Astrocyte of the spinal cord (primary cell): ENCODE measurements at places on chromosomes 11 and 22.

- no peak for DNase-seq
Observed at GRCh38 chr11:11843642-11844041, 1.9 kb downstream of the USP47 start.

DNA sequence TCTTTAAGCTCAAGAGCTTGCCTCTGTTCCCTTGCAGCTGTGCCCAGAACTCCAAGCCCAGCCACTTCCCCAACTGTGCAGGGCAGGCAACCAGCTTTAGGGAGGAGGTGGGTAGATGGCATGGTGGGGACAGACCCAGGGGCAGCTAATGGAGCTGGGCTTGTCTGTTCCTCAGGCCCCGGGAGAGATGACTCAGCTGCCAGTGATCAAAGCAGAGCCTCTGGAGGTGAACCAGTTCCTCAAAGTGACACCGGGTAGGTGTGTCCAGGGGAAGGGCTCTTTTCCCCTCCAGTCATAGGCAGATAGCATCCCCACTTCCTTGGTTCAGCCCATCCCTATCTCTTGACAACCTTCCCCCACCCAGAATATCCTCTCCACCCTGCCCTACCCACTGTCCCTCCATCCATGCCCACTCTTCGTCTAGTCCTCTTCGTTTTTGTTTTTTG is 32.4 kb downstream of the CREB3L1 start:
- no peak for DNase-seq

DNA sequence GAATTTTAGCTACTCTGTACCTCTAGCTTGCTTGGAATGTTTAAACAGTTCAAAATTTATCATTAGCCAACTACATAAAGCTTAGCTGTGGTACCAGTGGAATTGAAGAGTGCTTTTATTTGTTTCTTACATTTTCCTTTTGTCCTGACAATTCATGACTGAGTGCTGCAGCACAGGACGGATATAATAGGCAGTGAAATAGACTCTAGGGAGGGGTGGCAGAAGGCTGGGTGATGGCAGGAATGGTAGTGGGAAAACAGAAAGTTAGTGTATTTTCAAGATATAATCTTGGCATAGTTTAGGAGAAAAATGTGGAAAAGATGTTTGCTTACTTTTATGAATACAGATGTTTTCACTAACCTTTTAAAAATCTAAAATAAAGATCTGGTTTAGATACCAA is 31.1 kb upstream of the ARHGAP32 start:
- no peak for DNase-seq

DNA sequence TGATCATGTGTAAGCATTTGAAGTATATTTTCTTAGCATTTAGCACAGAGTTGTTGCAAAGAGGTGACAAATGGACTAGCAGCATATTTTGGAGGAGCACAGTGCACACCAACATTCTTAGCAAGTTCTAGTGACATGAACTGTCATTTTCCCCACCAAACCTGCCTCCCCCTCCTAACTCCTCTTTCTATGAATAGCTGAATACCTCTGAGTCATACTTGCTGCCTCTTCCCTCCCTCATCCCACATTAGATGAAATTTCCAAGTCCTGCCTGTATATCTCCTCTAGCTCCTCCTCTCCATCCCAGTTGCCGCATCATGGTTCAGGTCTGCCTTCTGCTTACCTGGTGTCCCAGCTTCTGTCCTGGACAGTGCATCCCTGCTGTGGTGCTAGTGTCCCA is 7.2 kb downstream of the OSBP2 start:
- DNase-seq = peak; percentile 26

DNA sequence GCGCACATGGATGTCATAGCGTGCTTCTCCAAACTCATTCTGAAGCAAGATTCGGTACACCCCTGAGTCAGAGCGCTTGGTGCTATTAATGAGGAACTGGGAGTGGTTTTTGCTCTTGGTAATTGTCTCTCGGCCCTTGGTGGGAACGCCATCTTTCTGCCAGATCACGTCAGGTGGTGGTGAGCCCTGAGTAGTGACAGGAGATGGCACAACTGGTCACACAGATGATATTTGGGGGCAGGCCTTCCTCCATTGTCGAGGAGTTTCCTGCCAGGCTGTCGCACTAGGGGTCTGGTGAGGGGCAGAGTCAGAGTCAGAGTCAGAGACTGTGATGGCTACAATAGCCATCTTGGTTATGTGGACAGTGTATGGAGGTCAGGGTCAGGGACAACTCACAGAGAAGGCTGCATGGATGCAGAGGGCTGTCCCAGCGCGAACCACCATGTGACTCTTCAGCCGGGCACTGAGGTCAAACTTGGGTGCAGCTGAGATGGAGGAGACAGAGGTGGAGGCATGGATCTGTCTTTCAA is 9.3 kb downstream of the TMEM86A start:
- DNase-seq = no peak

DNA sequence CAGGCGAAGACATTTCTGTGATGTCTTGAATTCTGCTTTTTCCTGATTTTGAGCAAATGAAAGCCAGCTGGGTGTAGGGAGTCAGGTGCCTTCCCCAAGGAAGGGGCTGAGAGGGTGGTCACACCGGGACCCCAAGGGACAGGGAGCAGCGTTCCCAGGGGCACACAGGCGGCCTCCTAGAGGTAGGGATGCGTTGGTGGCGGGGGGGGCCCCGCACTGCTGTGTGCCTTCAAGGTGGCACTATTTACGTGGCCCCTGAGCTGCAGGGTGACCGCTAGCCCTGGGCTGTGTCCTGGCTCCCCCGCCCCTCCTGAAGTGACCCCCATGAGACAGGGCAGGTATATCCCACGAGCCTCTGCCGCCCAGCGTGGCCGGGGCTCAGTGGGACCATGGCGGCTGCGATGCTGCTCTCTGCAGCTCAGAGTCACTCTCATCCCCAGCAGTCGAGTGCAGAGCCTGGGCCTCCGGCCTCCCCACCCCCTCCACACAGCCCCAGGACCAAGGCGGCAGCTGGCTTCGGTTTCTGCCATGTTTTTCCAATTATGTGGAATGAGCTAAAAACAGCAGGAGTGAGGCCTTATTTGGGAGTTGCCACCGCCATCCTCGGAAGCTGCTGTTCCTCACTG is 60.9 kb downstream of the LRP5 start:
- DNase-seq = peak; percentile 62

DNA sequence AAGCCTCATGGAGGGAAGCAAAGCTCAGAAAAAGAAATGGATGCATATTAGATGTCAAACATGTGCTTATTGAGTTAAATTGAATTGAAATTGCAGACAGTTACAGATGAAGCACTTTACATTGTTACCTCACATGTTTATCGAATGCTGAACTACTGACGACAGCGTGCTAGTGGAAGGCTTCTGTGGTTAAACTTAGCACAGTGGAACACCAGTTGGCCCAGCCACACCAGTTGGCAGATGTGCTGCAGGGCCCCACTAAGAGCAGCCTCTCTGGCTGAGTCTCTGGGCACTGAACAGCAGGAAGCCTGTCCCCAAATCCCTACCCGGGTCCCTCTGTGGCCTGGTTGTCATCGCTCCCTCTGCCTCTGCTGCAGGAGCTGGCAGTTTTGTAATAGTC is 242.1 kb downstream of the NTM start:
- DNase-seq = no peak

DNA sequence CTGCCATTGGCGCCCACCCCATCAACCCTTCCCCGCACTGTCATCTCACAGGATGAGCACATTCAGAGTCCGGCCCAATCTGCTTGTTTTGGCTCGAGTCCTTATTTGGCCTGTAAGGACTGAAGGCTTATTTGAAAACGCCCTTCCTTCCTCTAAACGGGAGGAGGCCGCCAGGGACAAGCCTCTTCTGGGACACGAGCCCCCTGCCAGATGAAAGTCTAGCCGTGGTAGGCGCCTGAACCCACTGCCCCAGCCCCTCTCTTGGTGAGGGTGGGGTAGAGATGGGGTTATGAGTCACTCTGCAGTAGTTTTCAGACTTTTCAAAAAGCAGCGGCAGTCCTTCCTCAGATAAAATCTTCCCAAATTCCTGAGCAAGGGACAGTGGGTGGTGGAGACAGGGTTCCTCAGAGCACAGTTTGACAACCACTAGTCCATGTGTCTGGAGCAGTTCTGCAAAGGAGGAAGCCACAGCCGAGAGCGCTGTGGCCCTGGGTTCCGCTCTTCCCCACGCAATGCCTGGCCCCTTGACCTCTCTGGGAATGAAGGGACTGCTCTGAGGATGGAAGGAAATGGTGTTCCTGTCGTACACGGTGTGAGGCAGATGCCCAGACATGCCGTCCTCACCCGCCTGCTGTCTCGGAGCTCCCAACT is 57.0 kb downstream of the MYH9 start:
- DNase-seq = peak; percentile 82

- no peak for DNase-seq
Observed at GRCh38 chr11:11320825-11321224, 32.2 kb downstream of the CSNK2A3 start.

DNA sequence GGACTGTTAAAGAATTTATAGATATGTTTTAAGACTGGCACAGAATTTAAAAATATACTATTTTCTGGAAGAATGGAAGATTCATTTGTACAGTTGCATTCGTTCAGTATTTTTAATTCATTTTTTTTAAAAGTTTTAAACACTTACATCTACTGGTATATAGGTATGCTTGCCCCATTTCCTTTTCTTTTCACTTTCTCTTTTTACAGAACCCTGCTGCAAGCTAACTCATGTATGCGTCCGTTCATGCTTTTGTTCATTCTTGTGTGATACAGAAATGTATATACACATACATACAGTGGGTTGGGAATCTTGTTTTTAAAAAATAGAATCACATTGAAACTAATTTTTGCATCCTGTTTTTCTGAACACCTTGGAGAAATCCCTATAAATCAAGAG is 31.0 kb downstream of the PACS1 start:
- DNase-seq = no peak

DNA sequence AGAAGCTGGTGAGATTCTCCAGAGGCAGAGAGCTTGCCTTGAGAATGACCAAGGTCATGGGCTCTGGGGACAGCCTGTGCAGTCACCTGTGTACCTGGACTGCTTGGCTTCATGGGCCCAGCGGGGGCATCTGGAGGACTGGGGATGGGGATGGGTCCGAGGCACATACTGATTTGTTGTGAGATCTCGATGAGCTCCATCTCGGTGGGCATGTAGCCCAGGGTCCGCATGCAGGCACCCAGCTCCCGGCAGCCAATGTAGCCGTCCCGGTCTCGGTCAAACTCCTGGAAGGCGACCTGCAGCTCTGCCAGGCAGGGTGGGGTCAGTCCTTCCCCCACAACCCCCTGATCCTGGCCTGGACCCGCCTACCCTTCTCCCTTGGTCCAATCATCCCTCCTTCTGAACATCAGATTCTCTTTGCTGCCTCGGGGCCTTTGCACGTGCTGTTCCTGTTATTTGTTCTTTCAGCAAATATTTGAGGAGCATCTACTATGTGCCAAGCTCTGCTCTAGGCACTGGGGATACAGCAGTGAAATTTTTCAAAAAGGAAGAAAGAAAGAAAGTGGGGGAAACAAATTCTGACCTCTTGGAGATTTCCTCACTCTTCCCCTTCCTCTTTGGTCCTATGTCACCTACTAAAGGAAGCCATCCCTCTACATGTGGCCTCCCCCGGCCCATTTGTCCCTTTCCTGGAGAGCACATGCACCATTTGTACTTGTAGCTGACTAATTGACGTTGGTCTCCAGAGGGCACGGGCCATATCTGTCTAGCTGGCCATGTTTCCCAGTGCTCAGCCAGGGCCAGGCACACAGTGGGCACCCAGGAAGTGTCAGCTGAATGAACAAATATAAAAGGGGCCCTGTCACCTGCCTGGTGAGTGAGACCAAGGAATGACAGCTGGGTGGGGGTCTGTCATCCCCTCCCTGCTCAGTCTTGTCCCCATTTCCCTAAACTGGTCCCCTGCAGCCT is 2.1 kb downstream of the CABP2 start:
- no peak for DNase-seq

GRCh38 chr11:34639545-34639944 is 18.7 kb downstream of the EHF start:
- DNase-seq = no peak

- peak; percentile 96 for DNase-seq
Observed at GRCh38 chr11:19712281-19713195, at the start of gene NAV2. TSS of gene NAV2 (plus strand) at chr11:19712837. CDS start at chr11:19713696, 859 bp downstream.

DNA sequence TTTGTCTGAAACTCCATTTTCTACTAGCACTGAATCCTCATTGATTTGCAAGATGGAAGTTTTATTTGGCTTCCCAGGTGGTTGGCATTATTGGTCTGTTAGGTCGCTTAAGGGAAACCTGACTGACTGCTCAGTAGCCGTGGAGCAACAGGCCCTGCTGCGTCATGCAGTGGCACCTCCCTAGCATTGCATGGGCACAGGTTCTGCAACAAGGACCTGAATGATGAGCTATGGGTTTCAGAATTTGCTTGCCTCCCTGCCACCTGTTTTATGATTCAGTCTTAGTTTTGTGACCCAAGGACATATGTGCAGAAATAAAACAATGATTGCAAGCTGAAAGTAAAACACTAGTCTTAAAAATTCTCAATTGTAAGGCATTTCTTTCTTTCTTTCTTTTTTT is 128.5 kb downstream of the SLC1A2 start:
- DNase-seq = no peak

DNA sequence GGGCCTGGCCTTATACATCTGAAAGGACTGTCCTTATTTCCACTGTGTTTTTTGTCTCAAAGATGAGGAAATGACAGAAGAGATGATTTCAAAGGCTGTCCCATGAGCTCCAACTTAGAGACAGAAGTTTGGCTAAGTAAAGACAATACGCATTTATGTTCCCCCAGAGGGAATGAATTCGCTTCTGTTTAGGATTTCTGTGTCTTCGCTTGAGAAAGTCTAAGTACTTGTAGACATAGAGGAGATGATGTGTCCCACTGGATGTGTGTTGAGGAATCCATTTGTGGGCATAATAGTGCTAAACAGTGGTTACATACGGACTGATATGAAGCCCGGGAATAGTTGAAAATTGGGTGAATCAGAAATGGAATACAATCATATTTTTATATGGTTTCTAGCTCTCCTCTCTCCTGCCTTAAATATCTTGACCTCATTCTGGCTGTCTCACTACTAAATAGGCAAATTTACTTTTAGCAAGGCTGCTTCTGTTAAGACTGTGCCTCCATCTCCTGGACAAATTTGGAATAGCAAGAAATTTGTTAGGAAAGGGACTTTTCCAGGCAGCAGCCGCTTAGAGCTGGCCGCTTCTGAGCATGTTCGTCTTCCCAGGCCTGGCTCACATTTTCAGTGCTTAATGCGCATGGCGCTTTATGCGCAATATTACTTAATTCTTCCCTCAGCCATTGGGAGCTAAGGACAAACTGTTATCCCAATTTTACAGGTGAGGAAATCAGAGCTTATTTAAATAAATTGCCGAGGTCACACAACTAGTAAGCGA is 1.9 kb upstream of the PEX26 start:
- peak; percentile 90 for DNase-seq

GRCh38 chr11:78714539-78714938 is 139.9 kb upstream of the NARS2 start:
- DNase-seq = no peak

- peak; percentile 20 for DNase-seq
Observed at GRCh38 chr22:27637604-27638003, 164.0 kb downstream of the MN1 start.

- no peak for DNase-seq
Observed at GRCh38 chr22:25008666-25009065, 56.1 kb downstream of the KIAA1671 start.
